ENCODE measurements at places on chromosomes 3 and 15.

GRCh38 chr3:16079519-16079918, 95.0 kb upstream of the GALNT15 start:
- no peak for DNase-seq

DNA sequence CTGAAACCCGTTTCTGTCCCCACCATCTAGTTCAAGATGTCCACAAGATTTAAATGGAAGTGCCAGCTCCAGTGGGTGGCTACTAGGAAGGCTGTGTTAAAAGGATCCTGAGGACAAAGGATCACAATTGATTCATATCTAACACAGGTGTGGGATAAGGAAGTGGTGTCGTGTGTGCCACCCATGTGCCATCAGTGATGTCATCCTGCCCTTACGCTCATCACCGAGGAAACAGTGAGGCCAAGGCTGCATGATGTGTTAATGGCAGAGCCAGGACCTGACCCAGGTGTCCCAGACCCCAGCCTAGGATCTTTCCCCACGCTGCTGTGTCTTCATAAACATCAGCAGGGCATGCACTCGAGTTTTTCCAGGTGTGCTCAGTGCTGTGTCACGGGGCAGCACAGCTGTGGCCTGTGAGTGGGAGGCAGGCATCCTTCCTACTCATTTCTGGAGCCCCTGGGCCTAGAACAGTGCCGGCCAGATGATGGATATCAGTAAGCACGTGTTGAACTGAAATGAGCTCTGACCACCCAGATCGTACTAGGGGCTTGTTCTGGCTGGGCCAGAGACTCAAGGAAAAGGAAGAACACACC, 10.6 kb upstream of the TGM5 start:
- no peak for DNase-seq

- peak; percentile 50 for DNase-seq
These were observed 50.1 kb downstream of the CALML4 start for GRCh38 chr15:68154923-68155559.

DNA sequence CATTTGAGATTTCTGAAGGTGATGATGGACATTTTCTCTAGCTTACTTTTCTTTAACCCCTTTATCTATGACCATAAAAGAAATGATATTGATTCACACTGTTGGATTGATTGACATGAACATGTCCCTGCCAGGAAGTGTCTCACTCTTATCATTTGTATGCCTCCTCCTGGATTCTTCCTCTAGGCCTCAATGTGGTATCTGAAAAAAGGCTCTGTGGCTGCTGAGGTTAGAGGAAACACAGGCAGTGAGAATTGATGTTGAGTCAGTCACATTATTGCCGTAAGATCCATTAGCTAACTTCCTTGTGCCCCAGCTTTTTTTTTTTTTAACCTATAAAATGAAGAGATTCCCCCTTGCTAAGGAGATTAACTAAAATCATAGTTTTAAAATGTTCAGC, 8.0 kb upstream of the THRB start:
- no peak for DNase-seq

DNA sequence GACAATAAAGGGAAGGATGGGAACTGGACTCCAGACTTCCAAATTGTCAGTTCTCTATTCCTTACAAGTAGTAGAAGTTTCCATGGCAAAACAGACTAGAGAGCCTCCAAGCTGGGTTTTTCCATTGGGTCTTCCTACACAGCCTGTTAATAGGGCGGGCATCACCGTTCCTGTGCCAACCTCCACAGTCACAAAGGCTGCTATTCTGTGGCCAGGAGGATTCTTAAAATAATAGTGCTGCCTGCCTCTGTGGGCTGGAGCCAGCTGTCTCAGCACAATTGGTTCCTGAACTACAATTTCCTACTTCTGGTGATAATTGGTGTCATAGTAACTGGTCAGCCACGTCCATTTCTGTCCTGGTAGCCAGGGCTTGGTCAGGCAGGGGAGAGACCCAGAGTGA, 38.6 kb downstream of the LYZL4 start:
- DNase-seq, result no peak

DNA sequence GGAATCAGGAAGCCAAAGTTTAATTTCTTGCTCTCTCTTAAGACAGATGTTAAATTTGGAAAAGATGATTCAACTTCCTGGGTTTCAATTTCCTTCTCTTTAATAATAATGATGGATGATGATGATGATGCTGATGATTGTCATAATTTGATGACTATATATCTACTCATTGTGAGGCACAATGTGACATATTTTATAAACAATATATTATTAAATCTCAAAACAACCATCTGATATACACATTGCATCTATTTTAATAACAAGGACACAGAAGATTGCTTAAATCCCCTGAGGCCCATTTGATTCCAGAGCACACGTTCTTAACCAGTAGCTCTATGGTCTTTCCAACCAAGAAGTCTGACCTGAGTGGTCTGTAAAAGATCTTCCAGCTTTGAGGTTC, 124.0 kb downstream of the CNTN6 start:
- no peak for DNase-seq

GRCh38 chr3:50853936-50854335, 179.2 kb downstream of the DOCK3 start:
- no peak for DNase-seq

- no peak for DNase-seq
These were observed 205.3 kb upstream of the LINGO1 start for GRCh38 chr15:77838061-77838460.

- DNase-seq, result no peak
These were observed 13.2 kb upstream of the SLC2A2 start for GRCh38 chr3:171039674-171040073.

- DNase-seq, result no peak
These were observed 11.6 kb downstream of the IGF2BP2 start for GRCh38 chr3:185813205-185813604.

GRCh38 chr15:79179108-79179561, 88.6 kb upstream of the RASGRF1 start:
- no peak for DNase-seq

DNA sequence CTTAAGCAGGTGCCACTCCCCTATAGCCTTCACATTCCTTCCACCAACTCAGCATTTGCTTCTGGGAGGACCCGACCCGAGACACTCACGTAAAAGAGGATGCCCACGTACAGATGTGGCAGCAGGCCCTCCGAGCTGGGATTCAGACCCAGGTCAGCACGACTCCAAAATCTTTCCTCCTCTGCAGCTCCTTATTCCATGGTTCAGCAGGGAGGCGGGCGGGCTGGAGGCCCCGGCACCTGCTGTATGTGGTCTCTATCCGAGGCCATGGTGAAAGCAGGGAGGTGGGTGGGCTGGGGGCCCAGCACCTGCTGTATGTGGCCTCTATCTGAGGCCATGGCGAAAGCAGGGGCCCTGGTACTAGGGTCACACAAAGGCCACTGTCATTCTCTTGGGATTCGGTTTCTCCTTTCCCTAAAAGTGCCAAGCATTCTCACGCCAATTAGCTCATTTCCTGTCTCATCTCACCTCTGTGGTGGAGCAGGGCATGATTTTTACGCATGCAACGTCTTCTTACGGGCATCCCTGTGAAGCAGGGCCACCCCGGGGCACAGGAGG, 5.9 kb upstream of the MUC4 start:
- DNase-seq, result no peak

DNA sequence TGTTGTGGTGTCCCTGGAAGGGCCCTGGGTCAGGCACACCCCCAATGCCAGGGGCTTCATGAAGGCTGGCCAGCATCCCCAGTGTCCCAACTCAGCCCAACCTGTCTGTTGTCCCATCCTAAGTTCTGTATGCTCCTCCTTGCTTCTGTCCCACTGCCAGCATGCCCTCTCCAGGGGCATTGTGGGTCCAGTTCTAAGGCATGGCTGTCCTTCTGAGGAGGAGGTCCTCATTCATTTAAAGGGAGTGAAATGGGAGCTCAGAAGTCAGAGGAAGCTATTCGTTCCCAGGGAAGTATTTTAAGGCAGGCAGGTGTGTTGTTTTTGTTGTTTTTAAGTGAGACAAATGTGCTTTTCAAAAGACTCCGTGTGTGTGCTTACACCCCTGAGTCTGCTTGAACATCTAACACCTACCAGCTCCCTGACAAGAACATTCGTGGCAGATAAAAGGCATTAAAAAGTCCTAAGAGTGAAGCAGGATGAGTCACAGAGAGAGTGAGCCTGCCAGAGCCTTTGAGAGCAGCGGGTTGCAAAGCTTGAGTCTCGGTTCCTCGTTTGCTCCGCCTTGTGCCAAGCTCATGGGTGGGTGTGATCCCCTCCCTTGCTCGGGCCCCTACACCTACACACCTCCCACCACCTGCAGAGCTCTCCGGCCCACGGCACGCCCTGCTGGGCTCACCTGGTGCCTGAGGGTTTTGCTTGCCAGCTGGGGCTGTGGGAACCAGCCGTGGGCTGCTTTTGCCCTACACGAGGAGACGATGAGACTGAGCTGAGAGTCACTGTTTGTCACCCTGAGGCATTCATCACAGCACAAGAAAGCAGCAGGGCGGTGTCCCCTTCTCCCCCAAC, 183.4 kb upstream of the TOPAZ1 start:
- DNase-seq, result peak; percentile 22

- no peak for DNase-seq
These were observed 51.6 kb upstream of the CMTM8 start for GRCh38 chr3:32186876-32187275.

DNA sequence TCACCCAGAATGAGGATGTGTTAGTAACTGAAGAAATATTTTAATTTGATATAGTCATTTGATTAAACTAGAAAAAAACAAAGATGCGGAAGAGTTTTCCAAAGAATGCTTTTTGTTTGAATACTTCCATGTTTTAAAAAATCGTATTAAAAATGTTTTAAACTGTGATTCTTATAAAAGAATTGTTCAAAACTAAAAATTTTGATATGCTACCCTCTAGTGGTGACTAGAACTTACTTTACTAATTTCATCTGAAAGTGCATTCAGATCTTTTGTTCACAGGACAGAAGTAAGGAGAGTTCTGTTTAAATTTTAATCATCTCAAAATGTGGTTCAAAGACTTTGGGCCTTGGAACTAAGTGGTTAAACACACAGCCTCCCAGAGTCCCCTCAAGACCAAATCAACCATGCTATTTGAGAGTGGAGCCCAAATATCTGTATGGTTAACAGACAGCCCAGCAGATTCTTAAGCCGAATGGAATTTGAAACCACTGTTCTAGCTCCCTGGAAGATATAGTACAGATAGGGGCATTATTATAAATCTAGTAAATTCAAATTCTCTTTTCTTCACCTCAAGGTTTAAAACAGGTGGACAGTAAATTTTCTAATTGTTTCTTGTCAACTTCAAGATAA, 45.2 kb upstream of the SYNPR start:
- no peak for DNase-seq

- DNase-seq, result no peak
These were observed 1.1 kb upstream of the CSK start for GRCh38 chr15:74780523-74781430.

DNA sequence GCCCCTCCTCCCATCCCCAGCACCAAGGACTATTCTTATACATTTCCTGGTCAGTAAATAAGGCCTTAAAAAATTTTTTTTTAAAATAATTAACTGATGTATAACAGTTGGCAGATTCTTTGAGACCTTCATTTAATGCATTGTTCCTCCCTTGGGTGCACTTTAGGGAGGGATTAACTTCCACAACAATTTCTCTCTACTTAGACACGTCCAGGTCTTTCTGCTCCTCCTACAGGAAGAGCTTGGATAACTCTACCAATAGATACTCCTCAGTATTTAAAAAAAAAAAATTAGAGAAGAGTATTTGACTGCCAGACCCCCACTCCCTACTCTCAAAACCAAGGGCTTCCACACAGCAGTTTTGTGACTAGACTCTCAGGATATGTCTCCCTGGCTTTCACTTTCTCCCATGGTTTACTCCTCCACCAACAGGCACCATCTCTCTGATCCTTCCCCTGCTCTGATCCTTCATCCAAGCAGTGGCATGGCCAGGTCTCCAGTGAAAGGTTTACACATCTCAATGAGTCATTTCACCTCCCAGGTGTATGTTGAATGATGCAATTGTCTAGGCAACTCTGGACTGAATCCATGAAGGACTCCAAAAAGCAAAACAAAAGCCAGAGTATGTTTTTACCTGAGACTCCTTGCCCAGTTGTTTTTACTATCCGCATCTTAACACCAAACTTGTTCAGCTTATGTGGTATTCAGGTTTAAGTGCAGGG, 7.4 kb downstream of the ZIC4 start:
- no peak for DNase-seq

GRCh38 chr15:36484038-36484778, 95.2 kb upstream of the CDIN1 start:
- no peak for DNase-seq

- DNase-seq, result no peak
These were observed 74.9 kb downstream of the SEMA6D start for GRCh38 chr15:47792231-47792630.

- no peak for DNase-seq
These were observed 22.6 kb upstream of the TEX9 start for GRCh38 chr15:56342653-56343052.

GRCh38 chr3:185131602-185132256, 21.1 kb downstream of the C3orf70 start:
- DNase-seq, result no peak

GRCh38 chr3:53255423-53255774, 423 bp downstream of the TKT start:
- DNase-seq, result no peak

GRCh38 chr3:194773216-194773615, 87.5 kb downstream of the FAM43A start:
- DNase-seq, result no peak

- DNase-seq, result no peak
These were observed 27.0 kb downstream of the SUCNR1 start for GRCh38 chr3:151900460-151900859.

GRCh38 chr3:142866841-142867631, 21.8 kb downstream of the PCOLCE2 start:
- no peak for DNase-seq

DNA sequence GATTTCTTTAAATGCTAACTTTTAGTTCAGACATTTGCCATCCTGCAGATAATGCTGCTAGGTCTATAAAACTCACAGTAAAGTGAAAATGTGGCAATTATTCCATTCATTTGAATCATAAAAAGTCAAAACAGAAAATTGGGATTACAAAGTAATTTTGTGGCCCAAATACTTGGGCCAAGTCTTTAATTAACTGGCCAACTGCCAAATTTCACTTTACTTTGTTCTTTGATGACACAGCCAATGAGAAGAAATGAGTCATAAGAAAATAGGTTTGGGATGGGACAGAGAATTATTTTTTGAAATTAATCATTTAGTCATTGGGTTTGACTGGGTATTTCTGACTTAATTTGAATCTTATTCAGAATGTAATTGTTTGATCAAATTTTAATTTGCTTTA, 89.8 kb upstream of the SLC2A2 start:
- peak; percentile 16 for DNase-seq

DNA sequence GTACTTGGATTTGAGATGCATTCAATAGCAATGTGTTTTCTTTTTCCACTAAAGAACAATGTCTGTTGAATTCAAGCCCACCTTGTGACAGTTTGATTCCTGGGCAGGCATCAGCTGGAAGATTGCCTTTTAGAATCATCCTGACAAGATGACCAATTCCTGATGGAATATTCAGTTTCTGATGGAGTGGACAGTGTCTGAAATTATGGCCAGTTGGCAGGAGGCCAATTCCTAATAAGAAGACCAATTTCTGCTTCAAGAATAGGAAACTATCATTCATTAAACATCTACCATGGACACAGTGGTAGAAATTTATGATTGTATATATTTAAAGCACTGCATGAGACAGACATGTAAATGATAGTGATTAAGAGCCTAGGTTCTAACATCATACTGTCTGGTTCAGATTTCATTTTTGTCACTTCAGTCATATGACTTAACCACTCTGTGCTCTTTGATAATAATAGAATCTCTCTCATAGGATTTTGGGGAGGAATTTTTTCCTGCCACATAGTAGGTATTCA, 133.6 kb downstream of the CLSTN2 start:
- no peak for DNase-seq

Data from HFF-Myc (cell line).